ENCODE measurements at places on chromosomes 7 and 10.

- DNase-seq = no peak
These were observed 48.5 kb downstream of the FOXL3 start for GRCh38 chr7:338295-339061.

GRCh38 chr7:127766831-127767459 is 115.0 kb downstream of the SND1 start:
- no peak for DNase-seq

- no peak for DNase-seq
These were observed 8.4 kb upstream of the ZNF853 start for GRCh38 chr7:6606866-6607583.

GRCh38 chr7:35878351-35878750 is 77.5 kb downstream of the SEPTIN7 start:
- DNase-seq = no peak

DNA sequence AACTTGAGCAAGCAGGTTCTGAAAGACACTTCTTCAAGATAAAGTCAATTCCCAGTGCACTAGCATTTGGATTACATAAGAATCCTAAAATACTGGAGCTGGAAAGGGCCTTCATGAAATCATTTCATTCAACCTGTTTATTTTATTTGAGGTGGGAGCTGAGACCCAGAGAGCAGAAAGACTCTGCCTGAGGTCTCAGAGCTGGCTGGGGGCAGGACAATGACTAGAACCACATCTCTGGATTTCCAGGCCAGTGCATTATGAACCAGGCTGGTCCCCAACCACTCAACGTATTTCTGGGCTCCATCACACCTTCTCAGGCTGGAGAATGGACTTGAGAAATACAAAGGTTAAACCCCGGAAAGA is 8.4 kb downstream of the ANXA11 start:
- no peak for DNase-seq

DNA sequence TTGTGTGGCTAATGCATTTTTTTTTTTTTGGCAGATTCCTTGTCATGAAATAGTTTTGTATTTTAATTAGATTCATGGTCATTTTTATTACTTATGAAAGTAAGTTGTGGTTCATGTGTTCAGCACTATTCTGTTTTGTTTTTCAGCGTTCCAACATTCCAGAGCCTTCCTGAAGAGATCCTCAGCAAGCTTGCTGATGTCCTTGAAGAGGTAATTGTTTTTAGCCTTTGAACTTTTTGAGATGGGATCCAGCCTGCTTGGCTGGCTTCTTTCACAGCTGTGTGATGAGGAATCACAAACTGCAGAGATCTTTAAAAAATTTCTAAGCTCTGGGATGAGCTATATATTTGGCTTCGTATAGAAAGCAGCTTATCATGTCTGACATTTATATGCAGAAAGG is 208.0 kb upstream of the CSTF2T start:
- DNase-seq = no peak

GRCh38 chr7:19116121-19117090 is 1.0 kb downstream of the TWIST1 start:
- peak; percentile 74 for DNase-seq

- DNase-seq = no peak
These were observed 386.8 kb upstream of the HPS1 start for GRCh38 chr10:98833542-98833941.

- no peak for DNase-seq
These were observed 26.8 kb upstream of the VKORC1L1 start for GRCh38 chr7:65846008-65846570.

GRCh38 chr10:12547301-12547771 is 198.0 kb downstream of the CAMK1D start:
- DNase-seq = peak; percentile 67

- DNase-seq = no peak
These were observed 324.4 kb upstream of the ZNF32 start for GRCh38 chr10:43972976-43973647.

GRCh38 chr10:126798649-126799048 is 106.6 kb upstream of the DOCK1 start:
- DNase-seq = no peak

DNA sequence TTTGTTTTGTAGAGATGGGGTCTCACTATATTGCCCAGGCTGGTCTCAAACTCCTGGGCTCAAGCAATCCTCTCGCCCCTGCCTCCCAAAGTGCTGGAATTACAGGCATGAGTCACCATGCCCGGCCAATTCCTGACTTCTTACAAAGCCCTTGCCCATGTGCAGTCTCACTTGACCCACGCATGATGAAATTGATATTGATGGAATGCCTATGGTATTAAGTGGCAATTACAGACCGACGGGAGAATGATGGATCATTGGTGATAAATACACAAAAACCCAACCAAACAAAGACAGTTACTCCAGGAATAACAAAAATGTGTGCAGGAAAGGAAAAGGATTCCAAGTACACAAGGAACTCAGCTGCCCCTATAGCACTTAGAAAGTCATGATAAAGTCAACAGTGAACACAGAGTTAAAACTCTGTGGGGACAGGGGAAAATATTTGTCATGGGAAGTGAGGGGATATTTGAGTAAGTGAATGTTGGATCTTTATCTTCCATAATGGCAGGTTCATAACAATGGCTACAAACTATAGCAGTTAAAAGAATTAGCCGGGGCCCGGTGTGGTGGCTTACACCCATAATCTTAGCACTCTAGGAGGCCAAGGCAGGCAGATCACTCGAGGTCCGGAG is 21.6 kb downstream of the HIP1 start:
- DNase-seq = no peak

- DNase-seq = no peak
These were observed 18.6 kb downstream of the KCP start for GRCh38 chr7:128891942-128892269.

DNA sequence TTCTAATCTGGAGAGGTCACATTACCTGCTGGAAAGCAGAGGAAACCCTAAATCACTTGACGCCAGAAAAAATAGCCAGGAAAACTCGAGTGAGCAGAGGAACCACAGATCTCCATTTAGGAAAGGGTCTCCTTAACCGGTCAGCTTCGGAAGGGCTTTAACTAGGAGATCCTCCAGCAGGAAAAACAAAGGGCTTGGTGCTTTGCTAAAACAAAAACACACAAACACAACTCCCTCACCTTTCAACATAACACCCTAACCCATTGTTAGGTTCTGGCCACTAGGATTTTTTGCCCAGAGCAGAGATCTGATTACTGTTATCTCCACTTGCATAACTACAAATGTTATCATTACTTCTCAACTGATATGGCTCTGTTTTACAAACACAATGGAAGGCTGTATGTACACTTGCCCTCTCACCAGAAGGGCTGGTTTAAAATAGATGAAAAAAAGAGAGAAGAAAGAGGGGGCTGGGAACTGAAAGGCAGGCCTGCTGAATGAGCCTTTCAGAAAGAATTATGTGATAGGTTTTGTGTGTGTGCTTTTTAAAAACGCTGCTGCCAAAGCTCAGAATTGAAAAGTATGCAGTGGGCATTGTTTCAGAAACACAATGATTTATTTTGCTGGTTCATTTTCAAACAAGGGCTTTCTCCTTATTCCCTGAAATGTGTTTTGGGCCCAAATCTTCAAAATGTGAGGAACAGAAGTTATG is 161.5 kb downstream of the FGFR2 start:
- DNase-seq = peak; percentile 1

DNA sequence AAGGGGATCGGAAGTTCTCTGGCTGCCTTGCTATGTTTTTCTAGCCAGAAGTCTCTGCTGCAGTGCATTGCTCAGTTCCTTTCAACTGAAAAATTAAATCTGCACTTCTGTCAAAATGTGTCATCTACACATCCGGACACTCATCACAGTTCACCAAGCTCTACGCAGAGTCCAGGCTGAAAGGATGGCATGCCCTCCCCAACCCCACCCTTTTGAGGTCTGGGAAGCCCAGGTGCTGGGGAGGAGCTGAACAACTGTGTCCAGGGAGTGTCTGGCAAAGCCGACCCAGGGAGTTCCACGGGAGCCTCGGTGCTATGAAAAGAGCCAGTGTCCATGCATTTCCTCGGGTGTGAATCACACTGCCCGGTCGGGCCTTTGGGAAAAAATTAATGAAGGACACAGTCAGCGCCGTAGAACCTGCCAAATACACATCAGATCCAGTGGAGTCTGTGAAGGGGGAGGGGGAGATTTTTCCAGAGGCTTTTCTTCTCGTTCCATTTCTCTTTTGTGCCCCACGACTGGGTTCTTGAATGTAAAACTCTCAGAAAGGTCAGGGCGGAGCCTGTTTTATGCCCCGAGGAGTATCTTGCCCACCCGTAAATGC is 757 bp upstream of the PALS2 start:
- peak; percentile 63 for DNase-seq

- DNase-seq = no peak
These were observed 48.5 kb upstream of the LMTK2 start for GRCh38 chr7:98058186-98058585.

DNA sequence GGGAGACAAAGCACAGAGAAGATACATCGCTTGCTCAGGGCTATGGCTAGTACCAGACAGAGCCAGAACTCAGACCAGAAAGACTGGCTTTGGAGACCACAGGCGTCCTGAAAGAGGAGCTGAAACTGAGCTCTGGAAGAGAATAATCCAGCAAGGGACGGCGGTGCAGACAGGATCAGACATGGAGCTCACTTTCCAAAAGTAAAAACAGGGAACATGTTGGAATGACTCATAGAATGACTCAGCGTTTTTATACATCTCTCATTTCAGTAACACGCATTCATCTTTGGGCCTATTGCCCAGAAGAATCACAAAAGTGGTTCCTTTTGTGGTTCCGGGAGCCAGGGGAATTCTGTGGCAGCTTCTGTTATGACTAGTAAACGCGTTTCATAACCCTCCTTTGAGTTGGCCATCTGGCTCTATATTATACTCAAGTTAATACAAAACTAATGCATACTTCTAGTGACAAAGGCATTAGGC is 37.2 kb downstream of the PLEKHS1 start:
- DNase-seq = no peak

- DNase-seq = no peak
These were observed 123.3 kb upstream of the INSYN2A start for GRCh38 chr10:127319691-127320090.

Measured in NCI-H1092 treated with DMSO at 0.1 percent for 48 hours (cell line).